ENCODE measurements at places on chromosomes 6 and 20. TPM values are rescaled to one million over a fixed set of nuclear protein-coding genes. Genes with fewer than 3 reads are reported as not detected.

Gene COX4I2
- not detected for total RNA-seq

Gene PDE10A
- total RNA-seq, result 0.12 TPM

Gene C20orf144
- 0.22 TPM for total RNA-seq

Gene C20orf202
- 0.37 TPM for total RNA-seq

Gene RBCK1
- total RNA-seq, result 87.0 TPM

Gene MDFI
- total RNA-seq, result not detected

Gene PRICKLE4
- total RNA-seq, result not detected

Gene SMLR1
- not detected for total RNA-seq

Gene ABRACL
- 44.2 TPM for total RNA-seq

Gene NCOA7
- total RNA-seq, result 44.9 TPM

Gene IL20RA
- not detected for total RNA-seq

Gene CD24
- total RNA-seq, result 3.4 TPM

Gene LY86
- 3.2 TPM for total RNA-seq

Gene GTF2H4
- total RNA-seq, result 39.2 TPM

DNA sequence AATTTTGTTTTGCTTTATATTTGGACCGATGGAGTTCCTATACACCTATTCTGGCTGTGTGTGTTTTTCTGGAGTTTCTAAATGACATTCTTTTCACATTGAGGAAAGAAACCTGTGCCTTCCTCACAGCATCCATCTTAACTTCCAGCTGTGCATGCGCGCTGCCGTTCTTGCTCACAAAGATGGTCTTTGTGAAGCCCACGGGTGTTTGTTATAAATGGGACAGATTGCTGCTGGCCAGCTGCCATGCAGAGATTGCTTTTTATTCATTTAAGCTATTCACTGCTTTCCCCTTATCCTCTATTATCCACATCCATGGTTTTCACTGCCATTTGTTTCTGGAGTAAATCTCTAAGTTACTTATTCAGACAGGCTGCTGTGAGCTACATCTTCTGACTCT is 54.2 kb downstream of the SYNDIG1 start:
- H3K4me3 ChIP-seq, result no peak overlapping the region
- no peak for DNase-seq
- H3K27me3 ChIP-seq, result no peaks in the 10 kb centered on the region
- H3K4me1 ChIP-seq, result no peaks in the 10 kb centered on the region

DNA sequence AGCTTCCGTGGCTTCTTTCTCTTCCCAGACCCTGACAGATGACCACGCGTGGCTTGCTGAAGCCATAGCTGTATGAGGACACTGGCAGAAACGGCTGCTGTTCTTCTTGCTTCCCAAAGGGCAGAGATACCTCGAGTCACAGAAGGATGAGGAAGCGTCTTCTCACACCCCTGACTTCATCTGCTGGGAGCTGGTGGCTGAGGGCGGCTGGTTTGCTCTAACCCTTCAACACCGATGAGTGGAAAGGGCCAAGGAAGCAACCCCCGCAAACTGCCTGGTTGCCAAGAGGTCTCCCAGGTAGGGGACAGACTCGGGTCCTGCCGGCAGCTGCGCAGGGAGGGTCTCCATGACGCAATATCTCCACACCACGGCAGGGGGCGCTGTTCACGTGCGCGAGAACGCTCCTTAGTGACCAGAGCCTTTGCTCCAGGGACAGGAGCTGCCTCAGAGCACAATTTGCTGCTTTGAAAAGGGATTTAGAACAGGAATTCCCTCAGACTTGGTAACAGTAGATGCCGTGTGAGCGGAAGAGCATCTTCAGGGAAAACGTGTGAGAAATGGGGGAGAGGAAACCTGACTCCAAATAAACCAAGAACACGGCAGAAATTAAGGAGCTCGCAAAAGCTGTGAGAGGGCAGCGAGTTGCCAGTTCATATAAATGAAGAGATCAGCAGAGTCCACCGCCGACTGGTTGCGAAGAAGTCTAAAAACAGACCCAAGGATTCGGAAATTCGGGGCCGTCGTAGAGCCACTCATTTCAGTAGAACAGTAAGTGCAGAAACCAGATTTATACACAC is 80.2 kb downstream of the ERMARD start:
- H3K36me3 ChIP-seq, result no peaks in the 10 kb centered on the region
- no peaks in the 10 kb centered on the region for H3K4me1 ChIP-seq
- no peak overlapping the region for H3K27ac ChIP-seq
- H3K27me3 ChIP-seq, result peaks cover 36% of the 10 kb centered on the region

- no peak for DNase-seq
- H3K36me3 ChIP-seq, result no peaks in the 10 kb centered on the region
- no peaks in the 10 kb centered on the region for H3K4me1 ChIP-seq
- no peak overlapping the region for H3K4me3 ChIP-seq
- no peak overlapping the region for H3K27ac ChIP-seq
- peaks cover 9% of the 10 kb centered on the region for H3K27me3 ChIP-seq
These were observed 118.8 kb upstream of the ARID1B start for GRCh38 chr6:156658186-156658965.

DNA sequence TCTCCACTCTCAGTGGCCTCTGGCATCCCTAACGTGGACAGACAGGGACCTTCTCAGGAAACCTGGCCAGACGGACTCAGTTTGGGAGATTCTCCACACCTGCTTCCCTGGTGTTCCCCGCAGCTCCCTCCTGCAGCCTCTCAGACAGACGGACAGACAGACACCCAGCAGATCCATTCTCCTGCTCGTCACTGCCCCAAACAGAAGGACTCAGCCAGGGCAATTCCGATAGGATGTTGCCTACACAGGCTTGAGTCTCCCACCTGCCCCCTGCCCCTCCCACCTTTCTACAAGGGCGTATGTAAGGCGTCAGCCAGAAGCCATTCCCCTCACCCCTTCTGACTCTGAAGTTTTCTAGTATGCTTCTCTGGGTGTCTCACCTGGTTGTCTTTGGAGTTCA is 428 bp downstream of the CCM2L start:
- no peaks in the 10 kb centered on the region for H3K36me3 ChIP-seq
- no peak overlapping the region for H3K4me3 ChIP-seq
- peaks cover 3% of the 10 kb centered on the region for H3K27me3 ChIP-seq
- DNase-seq, result no peak
- no peak overlapping the region for H3K27ac ChIP-seq
- H3K4me1 ChIP-seq, result peaks cover 3% of the 10 kb centered on the region

- H3K4me1 ChIP-seq, result no peaks in the 10 kb centered on the region
- peaks cover 4% of the 10 kb centered on the region for H3K27me3 ChIP-seq
These were observed 63.2 kb downstream of the OLIG3 start for GRCh38 chr6:137430954-137431353.

- no peak for DNase-seq
- H3K4me3 ChIP-seq, result no peak overlapping the region
- H3K27ac ChIP-seq, result no peak overlapping the region
- H3K4me1 ChIP-seq, result no peaks in the 10 kb centered on the region
- H3K36me3 ChIP-seq, result no peaks in the 10 kb centered on the region
These were observed 15.8 kb upstream of the PLCB1 start for GRCh38 chr20:8116067-8116811.

DNA sequence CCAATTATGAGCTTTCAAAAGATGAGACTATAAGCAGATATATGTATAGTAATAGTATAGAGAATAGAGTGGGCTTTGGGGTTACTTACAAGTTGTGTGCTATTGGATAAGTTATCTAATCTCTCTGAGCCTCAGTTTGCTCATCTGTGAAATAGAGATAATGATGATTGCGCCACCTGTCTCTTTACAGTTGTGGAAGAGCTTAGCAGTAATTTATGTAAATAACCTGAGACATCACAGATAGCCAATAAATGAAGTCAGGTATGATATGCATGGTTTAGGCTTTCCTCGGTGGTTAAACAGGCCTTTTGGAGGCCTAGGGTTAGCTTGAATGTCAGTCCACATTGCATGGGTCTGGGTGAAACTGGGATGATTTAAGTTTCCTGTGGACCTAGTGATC is 29.8 kb upstream of the SCUBE3 start:
- H3K4me1 ChIP-seq, result no peaks in the 10 kb centered on the region
- no peak overlapping the region for H3K27ac ChIP-seq
- H3K4me3 ChIP-seq, result no peak overlapping the region
- H3K27me3 ChIP-seq, result peaks cover 29% of the 10 kb centered on the region

DNA sequence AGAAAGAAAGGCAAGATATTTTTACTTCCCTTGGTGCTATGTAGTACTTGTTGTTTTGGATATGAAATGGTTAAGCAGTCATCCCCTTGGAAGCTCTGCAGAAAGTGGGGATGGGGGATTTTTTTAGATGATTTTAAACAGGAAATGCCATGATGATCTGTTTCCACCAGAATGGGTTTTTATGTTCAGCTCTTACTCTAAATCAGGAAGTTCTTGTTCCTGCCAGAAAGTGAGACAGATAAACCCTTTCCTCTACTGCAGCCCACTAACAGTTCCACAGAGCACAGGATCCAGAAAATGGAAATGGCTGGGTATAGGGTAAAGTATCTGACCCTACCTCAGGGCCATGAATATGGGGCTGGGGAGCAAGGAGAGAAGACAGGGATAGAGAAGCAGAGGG is 32.1 kb upstream of the PPP1R3G start:
- no peak overlapping the region for H3K4me3 ChIP-seq
- peaks cover 4% of the 10 kb centered on the region for H3K27me3 ChIP-seq

- H3K27me3 ChIP-seq, result no peaks in the 10 kb centered on the region
- no peak for DNase-seq
- no peak overlapping the region for H3K27ac ChIP-seq
- H3K36me3 ChIP-seq, result no peaks in the 10 kb centered on the region
- no peak overlapping the region for H3K4me3 ChIP-seq
These were observed 30.4 kb upstream of the MCM9 start for GRCh38 chr6:118965371-118965770.

DNA sequence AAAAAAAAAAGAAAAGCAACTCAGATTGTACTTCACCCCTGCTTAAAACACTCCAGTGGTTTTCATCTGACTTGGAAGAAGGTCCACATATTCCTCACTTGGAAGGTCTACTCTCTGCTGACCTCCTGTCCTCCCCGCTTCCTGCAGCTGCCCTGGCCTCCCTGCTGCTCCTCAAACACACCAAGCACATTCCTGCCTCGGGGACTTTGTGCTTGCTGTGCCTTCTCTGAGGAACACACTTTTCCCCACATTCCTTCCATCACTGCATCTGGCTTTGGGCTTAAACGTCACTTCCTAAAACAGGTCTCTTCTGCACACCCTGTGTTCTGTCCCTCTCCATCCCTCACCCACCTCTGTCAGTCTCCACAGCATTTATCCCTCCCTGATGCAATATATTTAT is 4.9 kb upstream of the PDYN start:
- no peak overlapping the region for H3K27ac ChIP-seq
- H3K27me3 ChIP-seq, result no peaks in the 10 kb centered on the region
- no peak overlapping the region for H3K4me3 ChIP-seq
- H3K4me1 ChIP-seq, result no peaks in the 10 kb centered on the region

DNA sequence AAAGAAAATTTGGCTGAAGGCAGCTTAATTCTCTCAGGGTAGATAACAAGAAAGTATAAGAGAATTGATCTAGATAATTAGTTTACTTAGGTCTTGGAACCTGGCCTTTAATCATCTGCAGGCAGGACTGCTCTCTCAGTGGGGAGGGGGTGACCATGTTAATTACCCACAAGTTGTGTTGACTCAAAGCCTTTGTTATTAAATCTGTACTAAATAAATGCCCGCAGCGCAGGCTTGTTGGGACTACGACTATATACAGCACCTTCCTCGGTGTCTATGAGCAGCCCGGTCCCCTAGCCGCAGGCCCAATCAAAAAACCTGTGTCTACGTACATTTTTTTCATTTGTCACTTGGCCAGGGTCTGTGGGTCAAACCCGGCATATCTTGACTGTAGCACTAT is 15.6 kb upstream of the ZNF451 start:
- H3K4me1 ChIP-seq, result no peaks in the 10 kb centered on the region
- no peaks in the 10 kb centered on the region for H3K27me3 ChIP-seq
- no peaks in the 10 kb centered on the region for H3K36me3 ChIP-seq
- no peak overlapping the region for H3K4me3 ChIP-seq
- DNase-seq, result no peak

DNA sequence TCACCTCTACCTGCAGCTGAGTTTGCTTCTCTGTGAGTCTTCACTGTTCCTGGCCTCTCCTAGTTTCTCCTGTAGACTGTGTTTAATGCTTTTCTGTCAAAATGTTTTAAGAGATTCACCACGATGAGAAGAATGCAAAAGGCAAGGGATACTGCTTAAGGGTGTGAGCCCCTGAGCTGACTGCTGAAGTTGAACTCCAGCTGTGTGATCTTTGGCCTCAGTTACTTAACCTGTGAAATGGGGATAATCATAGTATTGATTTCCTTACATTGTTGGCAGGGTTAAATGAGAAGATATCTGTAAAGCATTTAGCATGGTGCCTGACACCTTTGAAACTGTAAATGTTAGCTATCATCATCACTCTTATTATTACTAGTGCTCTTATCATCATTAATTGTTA is 230.2 kb upstream of the MYLIP start:
- H3K27ac ChIP-seq, result no peak overlapping the region
- no peak overlapping the region for H3K4me3 ChIP-seq
- H3K4me1 ChIP-seq, result no peaks in the 10 kb centered on the region
- no peaks in the 10 kb centered on the region for H3K27me3 ChIP-seq
- DNase-seq, result no peak

DNA sequence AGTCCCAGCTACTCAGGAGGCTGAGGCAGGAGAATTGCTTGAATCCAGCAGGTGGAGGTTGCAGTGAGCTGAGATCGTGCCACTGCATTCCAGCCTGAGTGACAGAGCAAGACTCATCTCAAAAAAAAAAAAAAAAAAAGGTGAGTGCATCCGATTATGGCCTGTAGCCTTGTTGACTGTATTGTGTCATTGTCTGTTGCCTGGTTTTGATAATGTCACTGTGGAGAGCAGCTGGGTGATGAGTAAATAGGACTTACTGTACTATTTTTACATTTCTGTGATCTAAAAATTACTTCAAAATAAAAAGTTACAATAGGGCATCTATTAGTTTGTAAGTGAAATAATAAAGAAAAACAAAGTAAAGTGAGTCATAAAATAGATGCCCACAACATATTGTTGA is 134.1 kb upstream of the SALL4 start:
- DNase-seq, result no peak
- H3K27ac ChIP-seq, result no peak overlapping the region
- H3K4me3 ChIP-seq, result no peak overlapping the region
- no peaks in the 10 kb centered on the region for H3K4me1 ChIP-seq
- H3K36me3 ChIP-seq, result no peaks in the 10 kb centered on the region
- no peaks in the 10 kb centered on the region for H3K27me3 ChIP-seq

DNA sequence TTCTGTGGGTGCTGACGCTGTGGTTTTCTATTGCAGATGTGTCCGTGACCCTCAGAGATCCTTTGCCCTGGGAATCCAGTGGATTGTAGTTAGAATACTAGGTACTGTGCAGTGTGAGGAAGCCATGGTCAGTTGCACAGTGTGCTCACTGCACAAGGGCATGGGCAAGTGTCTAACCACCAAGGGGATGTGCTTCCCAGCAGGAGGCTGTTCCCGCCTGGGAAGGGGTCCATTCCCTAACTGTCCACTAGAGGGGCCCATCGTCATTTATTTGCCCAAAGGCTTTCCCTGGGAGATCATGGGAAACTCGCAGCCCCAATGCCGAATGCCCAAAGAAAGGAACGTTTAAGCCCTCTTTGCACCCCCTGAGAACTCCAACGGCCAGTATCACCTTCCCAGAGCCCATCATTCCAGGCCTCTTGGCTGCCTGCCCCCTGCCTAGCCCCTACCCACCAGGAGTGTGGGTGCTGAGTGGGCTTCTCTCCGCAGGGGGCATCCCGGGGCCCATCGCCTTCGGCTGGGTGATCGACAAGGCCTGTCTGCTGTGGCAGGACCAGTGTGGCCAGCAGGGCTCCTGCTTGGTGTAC is 26.2 kb downstream of the SLCO4A1 start:
- DNase-seq, result no peak
- no peak overlapping the region for H3K27ac ChIP-seq
- peaks cover under 1% of the 10 kb centered on the region for H3K27me3 ChIP-seq
- H3K4me3 ChIP-seq, result no peak overlapping the region

GRCh38 chr6:158628542-158628941 is 16.0 kb downstream of the DYNLT1 start:
- no peaks in the 10 kb centered on the region for H3K4me1 ChIP-seq
- H3K4me3 ChIP-seq, result no peak overlapping the region
- H3K27ac ChIP-seq, result no peak overlapping the region
- DNase-seq, result no peak

Data from T-cell (primary cell).